T follicular helper cell (primary cell): ENCODE measurements at places on chromosomes 11 and 22.

DNA sequence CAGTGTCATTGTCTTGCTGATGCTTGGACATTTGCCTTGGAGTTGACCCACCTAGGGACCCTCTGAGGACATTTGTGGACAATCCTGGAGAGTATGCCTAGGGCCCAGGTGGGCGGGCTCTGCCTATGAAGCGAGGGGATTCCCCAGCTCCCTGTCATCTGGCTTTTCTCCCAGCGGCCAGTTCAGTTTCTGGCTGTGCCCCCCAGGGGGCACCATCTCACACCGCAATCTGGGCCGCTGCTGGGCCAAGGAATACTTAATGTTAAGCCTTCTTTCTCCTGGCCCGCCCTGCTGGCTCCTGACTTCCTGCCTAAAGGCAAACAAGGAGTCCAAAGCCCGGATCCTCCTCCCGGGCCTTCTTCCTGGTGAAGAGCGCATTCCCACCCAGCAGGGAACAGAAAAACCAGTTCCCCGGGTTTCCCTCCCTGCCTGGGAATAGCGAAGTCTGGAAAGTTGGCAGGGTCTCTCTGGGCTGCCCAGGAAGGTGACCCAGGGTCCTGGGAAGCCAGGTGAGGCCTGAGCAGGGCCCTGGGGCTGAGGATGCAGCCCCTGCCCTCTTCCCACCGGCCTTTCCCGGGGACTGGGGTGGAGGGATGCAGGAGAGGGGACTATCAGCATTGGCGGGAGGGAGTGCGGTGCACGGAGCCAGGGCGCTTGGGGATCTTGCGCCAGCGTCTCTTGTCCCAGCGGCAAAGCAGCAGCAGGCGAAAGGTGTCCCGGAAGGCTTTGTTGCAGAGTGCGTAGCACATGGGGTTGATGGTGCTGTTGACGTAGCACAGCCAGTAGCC, 11.9 kb downstream of the CHRM1 start:
- no peak for DNase-seq

DNA sequence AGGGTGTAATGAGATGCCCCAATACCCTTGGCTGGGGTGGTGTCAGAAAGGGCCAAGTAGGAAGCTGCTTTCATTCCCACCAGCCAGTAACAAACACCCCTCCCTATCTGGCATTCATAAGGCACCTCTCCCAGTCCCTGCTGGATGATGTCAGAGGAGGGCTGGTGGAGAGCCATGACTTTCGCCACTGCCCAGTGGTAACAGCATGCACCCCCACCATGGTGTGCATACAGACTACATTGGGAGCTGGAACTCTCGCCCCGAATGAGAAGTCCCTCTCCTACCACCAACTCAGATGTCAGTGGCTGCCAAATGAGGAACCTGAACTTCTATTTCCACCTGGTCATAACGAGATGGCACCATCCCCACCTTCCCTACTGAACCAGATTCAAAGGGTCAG, 73.3 kb downstream of the SGSM3 start:
- DNase-seq = no peak

- no peak for DNase-seq
Measured at GRCh38 chr22:47550524-47551430, 788.3 kb downstream of the TBC1D22A start.

GRCh38 chr11:67996622-67997474, 7.0 kb downstream of the UNC93B1 start:
- no peak for DNase-seq

DNA sequence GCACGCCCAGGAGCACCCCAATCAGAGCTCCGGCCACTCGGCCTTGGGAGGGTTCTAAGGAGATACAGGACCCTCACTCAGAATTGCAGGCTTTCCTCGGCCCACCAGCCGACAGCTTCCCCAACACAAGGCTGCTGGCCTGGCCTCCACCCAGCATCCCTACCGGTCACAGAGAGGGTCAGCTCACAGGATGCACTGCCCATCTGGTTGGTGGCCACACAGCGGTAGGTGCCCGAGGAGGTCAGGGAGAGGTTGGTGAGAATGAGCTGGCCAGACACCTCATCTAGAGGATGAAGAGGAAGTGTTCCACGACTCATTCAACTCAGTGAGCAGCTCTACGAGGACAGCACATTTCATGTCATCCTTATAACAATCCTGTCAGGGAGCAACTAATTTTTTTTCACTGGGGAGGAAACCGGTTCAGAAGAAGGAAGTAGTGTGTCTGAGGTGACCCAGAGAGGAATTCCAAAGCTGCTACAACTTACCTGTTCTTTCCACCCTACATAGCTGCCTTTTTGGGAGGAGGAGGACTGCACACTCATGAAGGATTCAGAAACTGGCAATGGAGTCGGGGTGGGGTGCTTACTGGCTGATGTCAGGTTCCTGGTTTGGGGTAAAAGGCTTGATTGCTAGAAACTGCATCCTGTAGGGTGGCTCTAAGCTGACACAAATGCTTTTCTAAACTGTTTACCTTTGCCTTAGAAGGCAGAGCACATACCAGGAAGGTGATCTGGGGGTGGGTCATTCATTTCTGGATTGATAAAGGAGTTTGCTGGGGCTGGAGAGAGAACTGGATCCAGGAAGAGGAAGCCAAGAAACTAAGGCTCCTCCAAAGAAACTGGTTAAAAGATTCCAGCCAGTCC, 3.3 kb downstream of the VSIG2 start:
- DNase-seq = no peak

GRCh38 chr22:25875461-25875860, 133.5 kb downstream of the MYO18B start:
- DNase-seq = no peak

DNA sequence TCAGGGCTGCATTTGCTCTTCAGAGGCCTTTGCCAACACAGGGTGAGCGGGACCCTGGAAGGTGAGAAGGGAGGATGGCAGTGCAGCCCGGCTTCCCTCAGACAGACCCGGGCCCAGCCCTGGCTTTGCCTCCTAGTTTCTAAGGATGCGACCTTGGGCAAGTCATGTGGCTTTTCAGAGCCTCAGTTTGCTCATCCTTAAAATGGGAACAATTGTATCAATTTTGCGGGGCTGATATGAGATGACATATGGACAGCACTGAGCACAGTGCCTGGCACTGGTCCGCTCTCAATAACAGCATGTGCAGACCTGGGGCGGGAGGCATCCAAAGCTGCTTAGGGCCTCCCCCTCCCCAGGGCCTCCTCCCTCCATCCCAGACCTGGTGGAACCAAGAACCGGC, 74.7 kb upstream of the THY1 start:
- no peak for DNase-seq

DNA sequence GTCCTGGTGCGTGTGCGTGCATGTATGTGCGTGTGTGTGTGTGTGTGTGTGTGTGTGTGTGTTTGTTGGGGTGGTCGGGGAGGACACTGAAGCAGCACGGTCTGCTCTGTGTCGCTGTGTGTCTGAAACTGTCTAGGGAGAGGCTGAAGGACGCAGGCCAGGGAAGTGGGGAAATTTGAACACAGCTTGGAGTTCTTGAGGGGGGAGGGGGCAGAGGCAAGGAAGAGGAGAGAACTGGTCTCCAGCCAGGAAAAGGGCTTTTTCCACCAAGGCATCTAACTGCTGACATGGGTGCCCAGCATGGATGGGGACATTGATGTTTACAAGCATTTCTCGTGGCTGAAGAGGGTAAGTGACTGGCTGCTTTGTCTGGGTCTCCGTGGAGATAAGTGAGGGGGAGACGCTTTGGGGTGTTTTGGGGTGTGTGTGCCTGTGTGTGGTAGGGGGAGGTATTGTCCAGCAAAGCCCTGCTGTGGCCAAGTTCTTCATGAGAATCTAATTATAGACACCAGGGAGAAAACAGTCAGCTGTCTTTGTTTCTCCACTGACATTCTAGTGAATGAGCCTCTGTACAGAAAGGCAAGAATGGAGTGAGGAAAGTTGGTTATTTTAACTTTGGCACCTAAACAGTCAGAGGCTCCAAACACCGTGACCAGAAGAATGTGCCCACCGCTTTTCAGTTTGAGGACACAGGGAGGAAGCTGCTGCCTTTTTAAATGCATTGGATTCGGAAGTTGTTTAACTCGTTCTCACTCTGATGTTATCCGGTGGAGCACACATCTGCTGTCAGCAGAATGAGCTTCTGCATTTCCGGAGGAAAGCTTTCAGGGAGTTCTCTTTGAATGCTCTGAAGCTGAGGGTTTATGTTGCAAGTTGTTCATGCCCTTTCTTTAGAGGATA, 63.7 kb downstream of the PPFIBP2 start:
- no peak for DNase-seq

DNA sequence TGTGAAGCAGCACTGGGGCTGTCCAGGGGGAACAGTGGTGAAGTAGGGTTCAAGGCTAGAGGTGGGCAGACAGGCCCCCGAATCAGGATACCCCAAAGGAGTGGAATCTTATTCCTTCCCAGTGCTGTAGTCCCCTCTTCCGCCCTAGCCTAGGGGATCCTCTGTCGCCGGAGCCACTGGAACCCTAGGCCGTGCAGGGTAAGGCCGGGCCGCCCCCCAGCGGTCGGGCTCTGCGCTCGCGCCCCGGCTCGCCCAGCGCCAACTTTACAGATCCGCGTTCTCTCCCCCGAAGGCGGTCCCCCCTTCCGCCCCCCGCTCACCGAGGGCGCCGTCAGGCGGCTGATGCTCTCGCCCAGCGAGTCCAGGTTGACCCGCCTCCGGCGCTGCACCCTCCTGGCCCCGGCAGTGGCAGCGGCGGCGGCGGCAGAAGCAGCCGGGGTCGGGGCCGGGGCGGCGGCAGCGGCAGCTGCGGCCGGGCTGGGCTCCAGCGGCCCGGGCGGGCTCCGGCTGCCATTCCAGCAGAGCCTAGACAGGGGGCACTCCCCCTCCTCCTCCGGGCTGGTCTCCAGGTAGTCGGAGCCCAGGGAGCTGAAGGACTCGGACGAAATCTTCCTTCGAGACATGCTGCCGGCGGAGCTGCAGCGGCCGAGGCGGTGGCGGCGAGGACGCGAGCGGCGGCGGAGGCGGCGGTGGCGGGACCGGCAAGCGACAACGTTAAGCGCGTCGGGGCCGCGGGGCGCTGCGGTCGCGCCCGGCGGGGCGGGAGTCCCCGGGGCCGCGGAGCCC, 650 bp downstream of the GUCY1A2 start:
- no peak for DNase-seq

DNA sequence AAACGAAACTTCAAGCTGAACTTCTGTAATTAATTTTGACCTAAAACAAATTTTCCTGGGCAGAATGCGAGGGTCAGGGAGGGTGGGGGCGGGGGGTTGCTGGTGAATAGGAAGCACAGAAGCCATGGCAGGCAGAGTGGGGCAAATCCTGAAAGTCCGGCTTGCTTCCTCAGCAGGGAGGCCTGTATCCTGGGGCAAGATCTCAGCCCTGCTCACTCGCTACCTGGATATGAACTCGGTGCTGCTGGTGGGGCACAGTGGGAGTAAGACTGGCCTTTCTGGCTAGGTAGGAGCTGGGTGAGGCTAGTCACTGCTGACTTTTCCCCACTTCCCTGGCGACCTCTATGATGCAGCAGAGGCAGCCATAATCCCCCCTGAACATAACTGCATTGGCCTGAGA, 168.9 kb upstream of the CHORDC1 start:
- DNase-seq = no peak

GRCh38 chr11:64450168-64450560, 91.2 kb downstream of the RPS6KA4 start:
- no peak for DNase-seq
